Stimulated activated CD4-positive, alpha-beta T cell treated with anti-CD3 and anti-CD28 coated beads, Interleukin-15, amount 100 ng/mL, for 1 hour (primary cell): ENCODE measurements at places on chromosomes 3 and 15.

- no peak for DNase-seq
These were observed 329.1 kb downstream of the VPS13C start for GRCh38 chr15:61731099-61731498.

- no peak for DNase-seq
These were observed 218.6 kb downstream of the GREM1 start for GRCh38 chr15:32936283-32936918.

DNA sequence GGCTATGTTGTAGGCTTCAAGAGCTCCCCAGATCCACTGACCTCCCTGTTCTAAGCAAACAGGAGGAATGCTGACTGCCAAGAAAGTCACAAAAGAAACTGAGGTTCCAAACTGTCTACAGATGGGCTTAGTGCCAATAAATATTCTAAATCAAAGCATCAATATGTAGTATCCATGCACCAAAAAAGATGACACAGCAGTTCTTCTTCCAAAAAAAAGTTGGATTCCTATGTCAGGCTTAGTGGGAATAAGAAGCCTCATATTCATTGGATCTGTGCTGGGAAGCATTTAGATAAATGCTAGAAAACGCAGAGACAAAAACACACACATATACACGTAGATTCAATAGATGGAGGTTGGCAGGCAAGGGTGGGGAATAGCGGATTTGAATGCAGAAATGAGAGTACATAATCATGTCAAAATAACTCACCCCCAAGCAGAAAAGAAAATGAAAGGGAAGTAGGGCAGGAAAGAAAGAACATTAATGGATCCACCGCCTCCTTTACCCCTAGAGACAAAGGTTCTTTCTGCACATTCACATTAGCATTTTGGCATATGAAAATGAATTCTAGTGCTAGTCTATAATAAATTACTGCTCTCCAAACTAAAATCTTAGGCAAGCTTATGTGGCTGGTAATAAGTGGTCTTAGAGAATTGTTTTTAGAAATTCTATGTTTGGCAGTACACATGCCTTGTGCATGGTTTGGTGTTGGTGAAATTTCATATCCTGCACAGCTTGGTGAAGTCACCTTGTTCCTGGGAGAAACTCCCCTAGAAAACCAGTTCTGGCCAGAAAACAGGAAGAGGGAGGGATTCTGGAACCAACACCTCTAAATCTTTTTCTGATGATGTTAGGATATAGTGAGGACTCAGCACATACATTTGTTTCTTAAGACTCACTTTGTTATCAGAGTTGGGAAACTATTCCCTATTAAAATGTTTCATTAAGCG, 283.4 kb downstream of the LSAMP start:
- DNase-seq = no peak

DNA sequence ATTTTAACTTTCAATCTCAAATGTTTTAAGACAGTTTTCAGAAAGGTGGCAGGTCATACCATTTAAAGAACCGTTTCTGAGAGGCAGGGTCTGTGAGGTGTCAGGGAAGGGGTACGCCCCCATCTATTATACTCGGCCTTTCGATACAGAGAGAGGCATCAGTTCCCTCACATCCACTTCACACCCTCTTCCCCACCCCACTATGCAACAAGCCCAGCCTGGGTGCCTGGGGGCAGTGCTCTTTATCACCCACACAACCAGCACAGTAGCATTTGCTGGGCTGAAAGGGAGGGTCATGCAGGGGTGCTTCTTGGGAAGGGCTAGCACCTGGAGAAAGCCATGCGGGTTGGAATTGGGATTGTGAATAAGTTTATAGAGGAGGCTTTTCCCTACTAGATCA, 56.0 kb upstream of the KCNMB2 start:
- DNase-seq = no peak

DNA sequence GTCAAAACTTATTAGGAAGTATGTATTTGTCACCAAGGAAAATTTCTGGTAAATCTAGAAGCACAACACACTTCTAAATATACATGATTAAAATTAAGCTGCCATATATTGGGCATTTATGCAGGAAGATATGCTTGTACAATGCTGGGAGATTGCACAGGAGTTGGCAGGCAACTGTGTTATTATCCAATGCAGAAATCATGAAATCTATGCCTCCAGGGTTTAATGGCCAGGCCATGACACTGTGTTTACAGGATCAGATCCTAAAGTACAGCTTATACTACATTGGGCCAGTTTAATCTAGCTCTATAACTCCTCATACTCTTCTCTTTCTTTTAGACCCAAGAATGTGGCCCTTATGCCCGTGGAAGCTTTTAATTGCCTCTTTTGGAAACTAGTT, 391.4 kb upstream of the DPH6 start:
- DNase-seq = no peak

GRCh38 chr3:14773691-14774128, 45.1 kb upstream of the FGD5 start:
- no peak for DNase-seq

GRCh38 chr3:127547761-127548605, 42.5 kb downstream of the TPRA1 start:
- peak; percentile 62 for DNase-seq

- no peak for DNase-seq
These were observed 57.5 kb upstream of the TMCO5A start for GRCh38 chr15:37876900-37877299.

GRCh38 chr3:36295296-36295695, 85.0 kb upstream of the STAC start:
- DNase-seq = no peak

DNA sequence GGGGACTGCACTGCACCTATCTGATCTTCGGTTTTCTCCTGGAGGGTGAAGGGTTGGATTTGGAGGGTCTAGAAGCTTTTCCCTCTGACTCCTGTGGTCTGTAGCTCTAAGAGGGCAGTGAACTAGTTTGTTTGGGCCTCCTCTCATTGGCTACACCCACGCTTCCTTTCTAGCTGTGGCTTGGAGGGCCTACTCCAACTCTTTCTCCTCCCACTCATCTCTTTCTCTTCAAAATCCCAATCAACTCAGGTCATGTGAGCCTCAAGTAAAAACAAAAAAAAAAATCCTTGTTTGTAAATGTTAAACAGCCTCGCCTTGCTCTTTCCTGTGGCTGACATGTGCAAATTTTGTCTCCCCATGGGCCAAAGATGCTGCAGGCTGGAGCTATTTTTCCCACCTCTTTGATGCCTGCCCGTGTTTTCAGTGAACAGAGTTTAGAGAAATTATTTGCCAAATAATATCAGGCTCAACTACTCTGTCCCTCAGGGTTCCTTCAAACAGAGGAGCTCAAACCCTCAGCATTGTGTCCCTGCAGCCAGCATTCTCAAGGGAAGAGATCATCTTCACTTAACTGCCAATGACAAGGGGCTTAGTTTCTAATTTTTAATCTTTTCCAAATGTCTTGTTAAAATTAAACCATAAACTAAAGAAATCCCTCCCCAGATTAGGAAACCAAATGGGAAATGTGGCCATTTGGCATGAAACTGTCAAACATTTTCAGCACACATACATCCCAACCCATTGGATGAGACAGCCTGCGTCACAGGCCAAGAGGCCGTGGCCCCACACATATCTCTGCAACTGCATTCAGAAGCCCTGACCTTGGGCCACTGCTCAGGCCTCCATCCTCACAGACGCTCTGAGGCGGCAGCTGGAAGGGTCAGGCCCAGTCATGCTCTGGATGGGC, 114.8 kb upstream of the THBS1 start:
- no peak for DNase-seq

GRCh38 chr3:127678315-127678599, 5.5 kb downstream of the ABTB1 start:
- no peak for DNase-seq

DNA sequence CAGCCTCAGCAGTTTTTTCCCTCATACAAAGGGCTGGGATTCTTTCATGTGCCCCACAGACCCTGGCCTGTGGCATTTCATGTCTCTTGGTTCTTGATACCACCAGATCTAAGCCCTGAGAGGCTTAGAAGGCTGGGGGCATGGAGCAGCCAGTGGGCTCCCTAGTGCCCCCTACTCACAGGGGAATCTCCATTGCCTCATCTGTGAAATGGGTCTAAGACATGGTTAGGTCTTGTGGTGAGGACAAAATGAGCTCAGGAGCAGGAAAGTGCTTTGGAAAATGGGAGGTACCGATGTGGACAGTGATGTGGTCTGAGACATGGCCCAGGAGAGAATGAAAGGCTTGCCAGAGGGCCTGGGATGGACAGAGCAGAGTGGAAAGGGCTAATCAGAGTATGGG, 94.3 kb downstream of the SMAD6 start:
- DNase-seq = no peak

- DNase-seq = no peak
These were observed 90.4 kb upstream of the TSEN2 start for GRCh38 chr3:12393894-12394293.

DNA sequence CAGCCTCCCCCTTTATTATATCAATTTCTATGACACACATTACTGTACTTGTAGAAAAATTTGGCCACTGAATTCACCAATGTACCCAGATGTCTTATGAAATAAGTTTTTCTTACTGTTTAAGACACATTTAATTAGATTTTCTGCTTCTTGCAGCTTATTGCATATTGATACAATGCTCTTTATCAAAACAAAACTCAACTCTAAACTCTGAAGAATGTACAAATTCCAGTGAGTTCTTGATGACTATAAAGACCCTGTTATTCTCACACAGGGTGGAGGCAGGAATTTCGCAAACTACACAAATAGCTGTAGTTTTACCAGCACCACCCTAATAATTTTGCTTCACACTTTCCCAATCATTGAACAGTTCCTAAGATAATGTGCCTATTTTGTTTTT, 22.0 kb downstream of the CMTM6 start:
- DNase-seq = no peak

- no peak for DNase-seq
These were observed 6.5 kb downstream of the FES start for GRCh38 chr15:90890839-90891238.

DNA sequence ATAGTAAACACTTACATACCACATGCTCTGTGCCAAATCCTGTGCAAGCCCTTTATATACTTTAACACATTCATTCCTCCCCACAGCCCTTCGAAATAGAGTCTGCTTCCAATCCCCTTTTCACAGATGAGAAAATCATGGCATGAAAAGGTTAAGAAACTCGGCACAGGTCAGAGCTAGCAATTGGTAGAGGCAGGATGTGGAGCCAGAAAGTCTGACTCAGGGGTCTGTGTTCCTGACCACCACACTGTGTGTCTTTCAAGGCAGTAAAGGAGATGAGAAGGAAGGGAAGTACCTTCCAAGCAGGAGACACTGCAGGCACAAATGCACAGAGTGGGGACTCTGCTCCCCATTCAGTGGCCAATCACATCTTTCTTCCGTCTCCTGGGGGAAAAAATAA, 61.1 kb downstream of the SCN11A start:
- DNase-seq = no peak

DNA sequence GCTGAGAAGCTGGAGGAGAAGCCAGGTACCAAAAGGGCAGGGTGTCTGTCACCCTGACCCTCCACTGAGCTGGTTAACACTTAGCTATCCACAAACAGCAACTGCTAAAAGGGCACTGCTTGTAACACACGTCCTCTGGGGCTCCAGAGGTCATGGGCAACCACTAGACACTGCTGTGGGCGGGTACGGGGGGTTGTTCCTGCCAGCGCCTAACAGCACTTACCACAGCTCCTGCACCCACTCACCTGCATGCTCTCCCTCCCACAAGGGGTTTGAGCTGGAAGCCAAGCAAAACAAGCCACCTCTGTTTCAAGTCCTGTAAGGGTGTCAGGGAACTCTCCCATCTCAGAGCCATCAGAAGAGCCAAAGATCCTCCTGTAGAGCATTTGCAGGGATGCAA, 407.6 kb downstream of the MFSD1 start:
- DNase-seq = no peak

DNA sequence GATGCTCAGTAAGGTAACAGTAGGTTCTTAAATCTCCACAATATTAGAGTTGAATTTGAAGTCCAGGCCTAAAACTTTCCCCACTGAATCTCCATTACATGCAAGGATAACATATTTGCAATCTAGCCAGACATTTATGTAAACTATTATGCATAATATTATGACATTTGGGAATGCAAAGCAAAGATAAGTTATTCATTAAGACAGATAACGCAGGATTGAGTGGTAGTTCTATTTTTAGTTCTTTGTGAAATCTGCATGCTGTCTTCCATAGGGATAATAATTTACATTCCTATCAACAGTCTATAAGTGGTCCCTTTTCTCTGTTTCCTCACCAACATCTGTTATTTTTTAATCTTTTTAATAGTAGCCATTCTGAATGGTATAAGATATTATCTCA, 333.5 kb downstream of the AGBL1 start:
- DNase-seq = no peak

DNA sequence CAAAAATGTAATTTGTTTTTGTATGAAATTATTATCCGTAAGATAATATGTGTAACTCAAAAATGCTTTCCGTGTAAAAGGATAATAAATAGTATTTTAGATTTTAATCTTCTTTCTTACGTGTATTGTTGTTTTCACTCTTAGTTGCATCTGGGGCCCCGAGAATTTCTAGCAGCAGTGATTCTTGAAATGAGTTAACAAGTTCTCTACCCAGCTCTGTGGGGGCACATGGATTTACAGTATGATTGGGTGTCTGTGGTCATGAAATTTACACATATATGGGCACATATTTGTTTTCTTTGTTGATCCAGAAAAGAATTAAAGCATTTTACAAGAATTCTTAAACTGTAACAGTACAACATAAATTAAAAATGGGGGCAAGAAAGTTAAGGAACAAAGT, 145.9 kb upstream of the LRRFIP2 start:
- no peak for DNase-seq

DNA sequence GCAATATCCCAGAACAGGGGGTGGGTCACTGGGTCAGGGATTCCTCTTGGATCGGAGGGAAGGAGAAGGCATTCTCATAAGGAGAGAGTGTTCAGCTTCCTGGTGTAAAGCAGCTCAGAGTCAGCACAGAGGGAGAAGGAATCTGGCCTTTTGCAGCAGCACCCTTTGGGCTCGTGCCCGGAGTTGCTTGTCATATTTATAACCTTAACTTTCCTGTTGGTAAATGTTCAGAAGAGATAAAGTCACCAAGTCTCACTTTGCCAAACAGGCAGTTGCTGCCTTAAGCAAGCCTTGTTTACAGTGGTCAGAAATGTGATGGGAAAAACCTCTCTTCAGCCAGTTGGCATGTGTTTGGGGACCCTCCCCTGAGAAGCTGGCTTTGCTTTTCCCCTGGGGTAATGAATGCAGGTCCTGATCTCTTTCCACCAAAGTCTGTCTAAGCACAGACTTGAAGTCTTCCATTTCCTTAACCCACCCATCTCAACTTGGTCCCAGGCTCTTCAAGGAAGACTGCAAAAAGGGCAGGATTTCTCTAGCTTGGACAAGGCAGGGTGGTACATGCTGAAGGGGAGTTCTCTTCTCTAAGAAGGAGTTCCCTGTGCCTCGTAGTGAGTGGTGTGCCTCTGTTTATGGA, 206.9 kb upstream of the BHLHE40 start:
- DNase-seq = no peak

DNA sequence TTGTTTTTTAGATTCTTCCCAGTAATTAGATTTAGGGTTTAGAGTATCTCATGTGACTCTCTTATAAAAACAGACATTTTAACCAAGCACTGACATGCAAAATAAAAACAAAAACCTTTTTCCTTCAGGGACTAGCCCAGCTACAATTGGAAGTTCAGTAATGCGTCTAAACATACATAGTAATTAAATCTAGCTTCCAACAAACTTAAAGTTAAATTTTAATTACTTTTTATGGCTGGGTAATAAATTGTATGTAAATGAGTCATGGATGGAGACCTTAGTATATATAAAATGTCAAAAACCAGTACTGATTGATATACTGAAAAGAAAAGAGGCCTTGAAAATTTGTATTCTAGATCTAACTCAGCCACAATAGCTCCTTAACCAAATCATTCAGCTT, 43.6 kb upstream of the AP4E1 start:
- DNase-seq = no peak
